ENCODE measurements at places on chromosomes 12 and 14. TPM values are rescaled to one million over a fixed set of nuclear protein-coding genes. Genes with fewer than 3 reads are reported as not detected.

SLC25A21 gene
- polyA plus RNA-seq = 1.5 TPM

PRICKLE1 gene
- polyA plus RNA-seq = 7.6 TPM

RNU4-1 gene
- not detected for polyA plus RNA-seq

PPM1H gene
- 18.0 TPM for polyA plus RNA-seq

PLCZ1 gene
- polyA plus RNA-seq = not detected

NPFF gene
- polyA plus RNA-seq = not detected

DAO gene
- 35.5 TPM for polyA plus RNA-seq

DLGAP5 gene
- polyA plus RNA-seq = not detected

FOXN4 gene
- polyA plus RNA-seq = 0.40 TPM

NR4A1 gene
- polyA plus RNA-seq = 0.25 TPM

ESRRB gene
- 2.0 TPM for polyA plus RNA-seq

OR4E2 gene
- polyA plus RNA-seq = not detected

SENP1 gene
- 1.3 TPM for polyA plus RNA-seq

FGF6 gene
- polyA plus RNA-seq = not detected

IQSEC3 gene
- polyA plus RNA-seq = 30.1 TPM

BICDL1 gene
- polyA plus RNA-seq = 5.6 TPM

ETFBKMT gene
- 6.2 TPM for polyA plus RNA-seq

All from Purkinje cell (primary cell).